ENCODE measurements at places on chromosomes 7 and 10.

- no peak for DNase-seq
Measured at GRCh38 chr10:124086787-124087671, 6.4 kb downstream of the CHST15 start.

GRCh38 chr10:24209946-24210491 lies 1.1 kb downstream of the KIAA1217 start:
- no peak for DNase-seq

DNA sequence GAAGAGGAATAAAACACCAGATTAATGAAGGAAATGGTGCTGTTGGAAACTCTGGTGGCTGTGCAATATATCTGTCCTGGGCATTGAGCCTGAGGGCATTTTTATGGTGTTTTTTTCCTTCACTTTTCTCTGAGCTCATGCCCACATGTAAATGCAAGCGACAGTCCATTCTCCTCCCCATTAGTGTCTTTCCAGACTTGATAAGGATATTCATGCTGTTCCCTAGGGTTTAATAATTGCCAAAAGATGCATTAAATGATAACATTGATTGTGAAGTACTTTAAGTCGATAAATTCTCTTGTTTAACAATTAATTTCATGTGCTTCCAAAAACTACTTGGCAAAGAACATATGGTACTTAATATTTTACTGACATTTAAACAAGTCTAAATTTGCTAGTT lies 384.7 kb downstream of the MDFIC start:
- no peak for DNase-seq

DNA sequence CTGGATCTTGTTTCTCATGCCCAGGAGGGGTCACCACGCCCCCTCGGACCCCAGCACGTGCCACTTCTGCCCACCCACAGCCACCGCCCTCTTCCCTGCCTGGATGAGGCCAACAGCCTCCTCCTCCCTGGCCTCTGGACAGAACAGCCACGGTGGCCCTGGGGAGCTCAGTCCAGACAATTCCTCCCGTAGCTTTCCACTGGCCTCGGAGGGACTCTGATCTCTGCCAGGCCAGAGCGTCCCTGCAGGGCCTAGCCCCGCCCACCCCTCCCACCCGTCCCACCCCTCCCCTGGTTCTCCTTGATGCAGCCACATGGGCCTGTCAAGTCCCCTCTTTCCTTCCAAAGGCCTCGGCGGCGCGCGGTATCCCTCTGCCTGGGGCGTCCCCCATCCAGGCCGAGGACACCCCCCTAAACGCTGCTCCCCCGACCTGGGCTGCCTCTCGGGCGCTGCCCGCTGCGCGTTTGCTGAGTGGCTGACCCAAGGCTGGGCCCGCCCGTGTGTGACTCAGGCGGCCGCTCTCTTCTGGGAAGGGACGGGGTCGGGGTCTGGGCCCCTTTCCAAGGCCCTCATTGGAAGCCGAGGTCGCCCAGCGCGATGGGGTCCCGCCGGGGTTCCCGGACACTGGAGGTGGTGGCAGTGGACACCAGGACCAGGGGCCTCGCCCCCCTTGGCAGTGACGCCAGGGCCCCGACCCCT lies 557 bp downstream of the TMEM120A start:
- DNase-seq = no peak

GRCh38 chr10:74156919-74157289 lies 5.9 kb downstream of the ADK start:
- DNase-seq = no peak

DNA sequence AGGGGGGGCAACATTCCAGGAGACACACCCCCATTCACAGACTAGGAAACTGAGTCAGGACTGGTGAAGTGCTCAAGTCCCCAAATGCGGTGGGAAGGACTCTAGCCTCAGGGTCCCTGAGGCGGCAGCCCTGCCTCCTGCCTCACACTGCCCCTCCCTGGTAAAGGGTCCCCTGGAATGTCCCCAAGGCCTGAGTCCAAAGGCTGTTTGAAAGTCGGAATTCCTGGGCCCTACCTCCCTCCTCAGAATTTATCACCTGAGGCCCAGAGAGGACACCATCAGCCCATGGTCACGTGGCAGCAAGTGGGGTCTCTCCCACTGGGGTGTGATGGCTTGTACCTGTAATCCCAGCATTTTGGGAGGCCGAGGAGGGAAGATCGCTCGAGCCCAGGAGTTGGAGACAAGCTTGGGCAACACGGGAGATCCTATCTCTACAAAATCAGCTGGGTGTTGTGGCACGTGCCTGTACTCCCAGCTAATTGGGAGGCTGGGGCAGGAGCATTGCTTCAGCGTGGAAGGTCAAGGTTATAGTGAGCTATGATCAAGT lies 110.3 kb upstream of the TNRC18 start:
- DNase-seq = no peak

GRCh38 chr10:122178655-122179054 lies 92.4 kb upstream of the BTBD16 start:
- DNase-seq = no peak

DNA sequence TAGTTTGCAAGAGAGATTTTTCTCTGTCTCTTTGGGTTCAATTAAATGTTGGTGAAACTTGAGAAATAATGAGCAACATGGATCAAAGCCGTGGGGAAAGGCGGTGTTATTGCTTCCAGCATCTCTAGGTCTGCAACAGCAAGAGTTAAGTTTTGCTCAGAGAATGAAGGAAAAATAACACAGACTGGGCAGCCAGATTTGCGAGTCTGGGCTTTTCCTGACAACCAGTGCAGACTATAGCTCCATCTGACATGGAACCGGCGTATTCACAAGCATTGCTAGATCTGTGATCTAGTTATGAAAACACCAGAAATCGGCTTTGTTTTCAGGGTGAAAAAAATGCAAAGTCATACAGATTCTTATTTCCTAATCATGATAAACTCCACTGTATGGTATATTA lies 110.4 kb downstream of the CAMK1D start:
- no peak for DNase-seq

GRCh38 chr7:33536398-33537103 lies 368.8 kb upstream of the BMPER start:
- DNase-seq = no peak

DNA sequence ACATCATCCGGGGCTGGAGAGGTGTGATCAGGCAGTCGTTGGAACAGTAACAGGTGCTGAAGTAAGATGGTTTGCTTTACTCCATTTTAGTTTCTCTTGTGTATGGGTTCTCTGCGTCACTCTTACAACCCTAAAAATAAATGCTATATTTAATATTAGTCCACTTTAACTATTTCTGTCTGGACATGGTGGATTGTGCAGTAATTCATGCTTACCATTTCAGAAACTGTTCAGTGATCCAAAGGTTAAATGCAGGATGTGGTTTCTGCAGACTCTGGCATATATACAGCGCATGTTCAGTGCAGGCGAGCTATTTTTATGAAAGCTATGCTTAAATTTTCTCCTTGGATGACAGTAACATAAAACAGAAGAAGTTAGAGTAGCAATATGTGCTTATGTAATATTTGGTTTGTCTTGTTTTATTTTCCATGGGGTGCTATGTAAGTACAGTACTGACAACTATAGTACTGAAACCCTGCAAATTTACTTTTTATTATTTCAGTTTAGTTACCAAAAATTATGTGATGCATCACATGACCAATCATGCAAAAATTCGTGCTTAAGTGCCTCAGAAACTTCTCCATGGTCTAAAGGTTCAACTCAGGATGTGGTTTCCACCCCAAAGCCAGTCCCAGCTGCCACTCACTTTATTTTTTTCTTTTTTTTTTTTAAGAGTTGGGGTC lies 46.6 kb upstream of the GRID1 start:
- no peak for DNase-seq

DNA sequence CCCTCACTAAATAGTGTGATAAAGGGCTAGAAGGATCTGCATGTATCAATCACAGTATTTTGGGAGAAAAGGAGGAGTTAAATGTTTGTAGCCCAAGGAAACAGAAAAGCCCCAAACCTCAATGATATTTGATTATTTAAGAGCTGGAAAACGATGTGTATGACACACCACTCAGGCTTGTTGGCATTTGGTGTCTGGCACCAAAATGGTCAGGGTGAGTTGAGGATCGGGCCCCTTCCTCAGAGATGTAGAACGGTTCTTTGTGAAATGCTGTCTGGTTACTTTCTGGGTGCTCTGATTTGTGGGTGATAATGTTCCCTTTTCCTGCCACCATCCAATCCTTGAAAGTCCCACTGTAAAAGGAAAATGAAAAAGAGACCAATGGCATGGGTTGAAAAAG lies 113.7 kb downstream of the CCDC3 start:
- DNase-seq = no peak

DNA sequence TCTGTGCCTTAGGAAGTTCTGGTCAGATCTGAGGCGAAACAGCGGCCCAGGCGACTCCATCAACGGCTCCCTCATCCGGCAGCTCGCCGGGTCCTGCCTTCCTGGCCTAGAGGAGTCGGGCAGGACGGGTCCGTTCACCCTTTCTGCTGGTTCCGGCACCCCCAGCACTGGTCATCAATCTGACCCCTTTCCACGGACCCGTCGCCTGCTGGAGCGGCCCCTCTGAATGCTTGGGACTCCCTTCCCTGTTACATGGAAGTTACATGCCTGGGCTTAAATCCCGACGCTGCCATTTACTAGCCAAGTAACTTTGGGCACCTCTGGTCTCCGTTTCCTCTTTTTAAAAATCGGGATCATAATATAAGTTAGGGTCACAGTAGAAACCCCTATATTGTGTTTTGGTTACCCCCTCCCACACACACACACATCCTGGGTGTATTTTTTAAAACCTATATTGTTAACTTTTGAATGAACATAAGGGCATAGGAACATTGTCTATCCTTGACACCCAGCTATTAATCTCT lies 607 bp upstream of the GGCT start:
- DNase-seq = no peak

- no peak for DNase-seq
Measured at GRCh38 chr7:137772316-137772715, 74.5 kb downstream of the DGKI start.

DNA sequence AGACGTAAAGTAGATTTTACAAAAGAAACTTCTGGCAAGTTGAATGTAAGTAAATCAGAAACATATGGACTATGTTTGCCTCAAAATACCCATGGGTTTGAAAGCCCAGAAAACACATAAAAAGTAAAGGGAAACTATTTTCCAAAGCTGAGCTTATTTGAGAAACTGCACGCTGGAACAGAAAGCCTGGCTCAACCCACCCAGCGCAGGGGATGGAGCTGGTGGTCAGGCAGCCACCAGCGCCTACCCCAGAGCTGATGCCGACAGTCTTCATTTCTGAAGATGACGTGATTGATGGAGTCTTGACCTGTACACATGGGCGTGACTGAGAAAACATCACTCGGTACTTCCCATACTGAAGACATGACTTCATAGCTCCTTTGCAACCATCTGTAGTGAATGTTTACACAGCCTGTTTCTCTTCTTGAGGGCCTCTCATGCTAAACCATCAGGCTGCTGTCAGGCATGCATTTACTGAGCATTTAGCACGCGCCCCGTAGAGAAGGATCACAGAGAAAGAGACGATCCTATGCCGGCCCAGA lies 232.6 kb upstream of the AUTS2 start:
- no peak for DNase-seq

DNA sequence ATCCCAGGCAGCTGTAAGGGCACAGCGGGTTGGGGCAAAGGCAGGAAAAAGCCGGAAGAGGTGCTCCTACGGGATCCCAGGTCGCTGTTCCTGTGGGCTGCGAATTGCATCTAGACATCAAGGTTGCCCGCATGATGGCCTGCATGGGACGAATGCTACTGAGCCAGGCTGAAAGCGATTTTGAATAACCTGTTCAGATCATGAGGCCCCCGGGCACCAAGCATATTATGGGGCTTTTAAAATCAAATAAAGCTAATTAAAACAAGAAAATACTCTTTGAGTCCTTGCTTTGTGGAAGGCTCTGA lies 37.1 kb downstream of the CAMK2B start:
- DNase-seq = no peak

- no peak for DNase-seq
Measured at GRCh38 chr10:51244748-51245490, 170.6 kb downstream of the PRKG1 start.

DNA sequence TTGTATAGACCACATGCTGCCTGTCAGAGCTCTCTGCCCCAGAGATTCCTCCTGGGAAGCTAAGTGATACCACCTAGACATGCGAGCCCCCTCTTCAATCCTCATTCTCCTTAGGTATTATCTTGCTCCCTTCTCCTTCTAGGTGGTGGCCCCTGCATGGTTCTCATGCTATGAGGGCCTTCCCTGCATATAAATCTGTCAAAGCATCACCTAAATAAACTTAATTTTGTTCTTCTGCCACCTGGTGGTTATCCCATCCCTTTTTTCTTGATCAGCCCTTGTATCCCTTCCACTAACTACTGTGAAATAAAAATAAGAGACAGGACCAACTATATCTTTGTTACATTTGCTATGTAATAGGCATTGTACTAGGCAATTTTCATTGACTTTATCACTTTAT lies 242.1 kb downstream of the CDC14C start:
- no peak for DNase-seq

DNA sequence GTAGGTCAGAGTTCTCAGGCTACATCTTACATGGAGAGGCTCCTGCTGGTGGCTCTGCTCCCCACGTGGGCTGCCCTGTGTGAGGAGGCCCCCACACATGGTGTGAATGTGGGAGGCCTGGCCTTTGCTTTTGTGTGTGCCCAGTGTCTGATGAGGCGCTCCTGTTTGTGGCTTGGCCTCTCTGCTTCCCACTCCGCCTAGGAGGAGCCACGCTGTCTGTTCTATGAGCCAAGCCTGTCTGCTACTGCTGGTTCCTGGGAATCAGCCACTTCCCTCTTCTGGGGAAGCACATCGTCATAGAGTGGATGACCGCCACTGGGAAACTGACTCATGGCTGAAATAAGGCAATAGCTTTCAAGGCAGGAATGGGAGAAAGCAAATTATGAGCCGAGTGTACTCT lies 87.1 kb downstream of the CYP26A1 start:
- DNase-seq = no peak

- no peak for DNase-seq
Measured at GRCh38 chr7:85023916-85024315, 162.9 kb downstream of the SEMA3D start.
